SK-N-SH (cell line): ENCODE measurements at places on chromosomes 3 and 15. TPM values are rescaled to one million over a fixed set of nuclear protein-coding genes. Genes with fewer than 3 reads are reported as not detected.

DNA sequence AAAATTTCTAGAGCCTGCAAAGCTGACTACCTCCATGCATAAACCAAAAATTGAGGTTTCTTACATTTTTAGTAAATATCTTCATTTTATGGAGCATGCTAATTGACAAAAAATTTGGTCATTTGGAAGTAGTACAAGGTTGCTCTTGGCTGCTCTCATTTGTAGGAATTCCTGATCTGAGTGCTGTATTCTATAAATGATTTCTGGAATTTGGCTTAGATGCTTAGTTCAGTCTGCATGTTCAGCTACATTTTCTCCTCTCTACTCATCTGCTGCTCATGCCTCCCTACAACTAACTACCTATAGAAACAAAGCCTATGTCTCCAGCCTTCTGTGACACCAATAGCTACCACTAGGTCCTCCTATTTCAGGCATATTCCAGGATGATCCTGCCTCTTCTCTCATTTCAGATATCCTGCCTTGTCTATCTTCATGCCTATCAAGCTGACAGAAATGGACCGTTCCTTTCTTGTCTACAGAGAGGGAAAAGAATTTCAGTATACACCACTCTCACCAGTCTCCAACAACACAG, 901.1 kb downstream of the TBL1XR1 start:
- DNase-seq, result no peak

DNA sequence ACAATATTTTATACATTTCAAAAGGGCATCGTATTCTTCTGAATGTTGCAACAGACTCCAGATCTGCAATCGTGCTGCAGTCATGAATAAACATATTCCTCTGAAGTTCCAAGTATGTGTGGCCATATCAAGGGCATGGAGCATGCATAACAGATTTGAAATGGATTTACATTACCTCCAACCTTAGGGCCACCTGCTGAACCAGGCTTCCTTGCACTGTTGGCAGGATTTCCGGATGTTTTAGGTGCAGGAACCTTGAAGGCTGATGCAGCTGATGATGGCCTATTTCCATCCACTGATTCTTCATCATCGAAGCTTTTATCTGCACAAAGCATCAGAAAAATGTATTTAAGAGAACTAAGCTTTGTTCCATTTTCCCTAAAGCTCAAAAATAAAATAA, 73.5 kb downstream of the CLASP2 start:
- no peak for DNase-seq

DNA sequence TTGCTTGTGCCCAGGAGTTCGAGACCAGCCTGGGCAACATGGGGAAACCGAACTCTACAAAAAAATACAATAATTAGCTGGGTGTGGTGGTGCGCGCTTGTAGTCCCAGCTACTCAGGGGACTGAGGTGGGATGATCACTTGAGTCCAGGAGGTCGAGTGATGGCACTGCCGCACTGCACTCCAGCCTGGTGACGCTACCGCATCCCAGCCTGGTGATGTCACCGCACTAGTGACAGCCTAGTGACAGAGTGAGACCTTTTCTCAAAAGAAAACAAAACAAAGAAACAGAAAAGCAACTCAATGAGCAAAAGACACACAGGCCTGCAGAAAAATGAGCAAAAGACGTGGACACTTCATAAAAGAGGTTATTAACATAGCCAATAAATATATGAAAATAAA, 19.9 kb upstream of the SYNM start:
- no peak for DNase-seq

Gene TLR9
- 0.12 TPM in 1 of 2 replicates, not detected in the other for polyA plus RNA-seq
